Mesendoderm (in vitro differentiated cells): ENCODE measurements at places on chromosomes 16 and 17.

GRCh38 chr16:20871941-20872815 lies 28.0 kb downstream of the DCUN1D3 start:
- DNase-seq, result peak; percentile 91

GRCh38 chr17:79630126-79630525 lies 19.3 kb upstream of the RBFOX3 start:
- no peak for DNase-seq

- DNase-seq, result no peak
Observed at GRCh38 chr17:43352579-43353331, 46.0 kb upstream of the ARL4D start.

GRCh38 chr16:76988526-76988925 lies 202.5 kb upstream of the MON1B start:
- no peak for DNase-seq

DNA sequence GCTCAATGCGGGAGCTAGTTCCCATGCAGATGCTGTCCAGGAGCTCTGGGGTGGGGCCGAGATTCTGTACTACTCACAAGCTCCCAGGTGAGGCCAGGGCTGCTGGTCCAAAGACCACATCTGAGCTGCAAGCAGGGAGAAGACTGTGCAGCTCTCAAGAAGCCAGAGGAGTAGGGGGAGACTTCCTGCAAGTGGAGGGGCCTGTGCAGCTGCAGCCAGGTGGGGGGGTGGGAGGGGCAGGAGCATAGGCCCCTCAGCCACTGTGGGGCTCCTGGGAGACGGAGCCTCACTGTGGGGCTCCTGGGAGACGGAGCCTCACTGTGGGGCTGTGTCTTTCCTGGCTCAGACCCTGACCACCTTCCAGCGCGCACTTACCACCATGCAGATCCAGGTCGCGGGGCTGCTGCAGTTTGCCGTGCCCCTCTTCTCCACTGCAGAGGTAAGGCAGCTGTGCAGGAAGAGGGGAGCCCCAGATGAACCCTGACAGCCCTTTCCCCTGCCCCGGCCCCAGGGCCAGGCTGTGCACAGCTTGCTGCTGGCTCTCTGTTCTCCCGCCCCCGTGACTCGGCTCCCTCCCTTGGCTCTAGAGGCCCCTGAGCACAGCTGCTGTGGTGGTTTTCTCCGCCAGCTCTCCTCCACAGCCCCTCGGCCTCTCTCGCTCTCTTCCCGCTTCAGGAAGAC lies 24.3 kb upstream of the DNAI2 start:
- no peak for DNase-seq

- DNase-seq, result no peak
Observed at GRCh38 chr17:22251498-22251897, 559.2 kb downstream of the KCNJ18 start.

DNA sequence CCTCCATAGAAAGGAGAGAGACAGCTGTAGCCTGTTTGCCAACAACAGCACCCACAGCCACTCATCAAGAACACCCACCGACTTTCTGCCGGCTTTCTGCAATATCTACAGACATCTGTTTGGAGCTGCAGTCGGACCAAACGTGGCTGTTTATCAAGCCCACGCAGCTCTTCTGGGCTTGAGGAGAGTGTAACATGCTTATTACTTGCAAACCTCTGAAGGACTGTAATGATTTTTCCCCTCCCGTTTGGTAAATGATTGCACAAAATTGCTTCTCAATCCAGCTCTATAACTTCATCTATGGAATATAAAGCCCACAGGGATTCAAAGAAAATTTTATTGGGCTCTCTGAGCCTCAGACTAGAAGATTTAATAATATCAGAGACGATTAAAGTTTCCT lies 100.5 kb downstream of the VAT1L start:
- no peak for DNase-seq
